T-helper 9 cell (primary cell): ENCODE measurements at places on chromosomes 7 and 10.

DNA sequence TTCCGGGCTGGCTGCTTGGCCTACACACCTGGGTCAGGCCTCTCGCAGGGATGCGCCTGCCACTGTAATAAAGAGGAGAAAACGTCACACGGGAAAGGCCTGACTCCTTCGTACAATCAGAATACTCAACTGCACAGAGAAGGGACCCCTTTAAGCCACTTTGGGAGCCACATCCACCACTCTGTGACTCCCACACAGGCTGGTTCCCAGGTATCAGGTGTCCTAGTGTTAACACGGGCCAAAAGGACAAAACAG, 5.8 kb upstream of the ZNF736 start:
- no peak for DNase-seq

- no peak for DNase-seq
These were observed 535.4 kb upstream of the MKI67 start for GRCh38 chr10:128661404-128662197.

DNA sequence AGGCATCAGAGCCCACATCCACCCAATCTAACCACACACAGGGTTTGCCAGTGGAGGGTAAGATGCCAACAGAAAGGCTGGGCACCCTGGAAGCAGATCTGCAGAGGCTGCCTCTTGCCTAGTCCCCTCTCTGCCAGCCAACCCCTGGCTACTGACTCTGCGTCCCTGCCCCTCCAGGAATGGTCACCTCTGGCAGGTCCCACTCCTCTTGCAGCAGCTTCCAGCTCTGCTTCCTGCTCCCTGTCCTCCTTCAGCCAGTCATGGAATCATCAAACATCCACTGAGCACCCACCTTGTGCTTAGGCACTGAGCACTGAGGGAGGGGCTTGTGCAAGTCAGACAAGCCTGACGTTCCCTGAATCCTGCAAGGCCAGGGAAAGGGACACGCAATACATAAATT, 20.1 kb upstream of the HABP2 start:
- DNase-seq, result no peak

DNA sequence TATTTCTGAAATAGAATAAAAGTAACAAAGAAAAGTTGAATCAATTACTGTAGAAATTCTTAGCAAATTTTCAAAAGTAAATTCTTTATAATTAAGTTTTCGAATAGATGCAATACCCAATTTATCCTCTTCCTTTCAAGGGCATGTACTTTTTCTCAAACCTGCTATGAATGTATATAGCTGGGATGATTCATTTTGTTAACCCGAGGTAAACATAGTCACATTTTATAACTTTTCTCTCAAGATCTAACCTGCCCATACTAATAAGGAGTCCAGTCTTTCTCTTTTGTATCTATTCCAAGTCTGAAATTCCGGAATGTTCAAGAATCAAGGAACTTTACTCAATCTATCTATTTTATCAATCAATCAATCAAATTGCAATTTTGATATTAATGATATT, 1072.9 kb downstream of the REEP3 start:
- no peak for DNase-seq

GRCh38 chr7:47153058-47153457, 428.9 kb downstream of the TNS3 start:
- no peak for DNase-seq
